ENCODE measurements at places on chromosomes 2 and 18. TPM values are rescaled to one million over a fixed set of nuclear protein-coding genes. Genes with fewer than 3 reads are reported as not detected.

Gene ASNSD1
- 24.3 TPM for total RNA-seq

Gene EIF2AK2
- 16.7 TPM for total RNA-seq

DNA sequence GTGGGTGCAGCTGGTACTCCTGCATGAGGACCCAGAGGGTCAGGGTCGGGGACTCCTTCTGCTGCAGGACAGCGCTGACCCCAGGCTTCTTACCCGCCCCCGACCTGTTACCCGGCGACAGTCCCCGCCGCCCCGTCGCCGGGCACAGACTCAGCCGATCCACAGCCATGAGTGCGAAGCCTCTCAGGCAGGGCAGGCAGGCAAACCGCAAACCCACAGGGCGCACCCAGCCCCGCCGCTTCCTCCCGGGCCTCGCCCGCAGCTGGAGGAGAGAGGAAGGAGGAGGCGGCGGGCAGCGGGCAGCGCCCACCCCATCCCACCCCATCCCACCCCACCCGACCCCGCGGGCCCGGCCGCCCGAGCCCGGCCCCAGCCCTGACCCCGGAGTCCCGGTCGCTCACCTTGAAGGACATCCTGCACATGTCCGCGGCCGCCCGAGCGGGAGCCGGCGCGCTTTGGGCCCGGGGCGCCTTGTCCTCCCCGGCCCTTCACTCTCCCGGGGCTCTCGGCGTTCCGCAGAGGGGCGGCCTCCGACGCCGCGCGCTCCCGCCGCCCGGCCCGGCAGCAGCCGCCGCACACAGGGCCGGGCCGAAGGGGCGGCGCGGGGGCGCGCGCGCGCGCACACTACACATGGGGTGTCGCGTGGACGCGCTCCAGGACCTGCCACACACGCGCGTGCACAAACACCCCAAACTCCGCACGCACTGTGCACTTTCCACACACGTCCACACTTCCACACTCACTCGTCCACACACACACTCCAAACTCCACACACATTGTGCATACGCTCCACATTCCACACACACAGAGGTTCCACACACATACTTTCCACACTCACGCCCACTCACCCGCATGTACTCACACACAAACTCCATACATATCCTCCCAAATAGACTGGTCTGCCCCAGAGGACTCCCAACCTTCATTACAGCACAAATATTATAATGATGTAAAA, at the start of gene ANKRD29:
Gene ANKRD29 (minus strand): TSS at position 603 of the 955 bp plus-strand sequence. CDS start 181 bp downstream, at position 422.
- DNase-seq: no peak

DNA sequence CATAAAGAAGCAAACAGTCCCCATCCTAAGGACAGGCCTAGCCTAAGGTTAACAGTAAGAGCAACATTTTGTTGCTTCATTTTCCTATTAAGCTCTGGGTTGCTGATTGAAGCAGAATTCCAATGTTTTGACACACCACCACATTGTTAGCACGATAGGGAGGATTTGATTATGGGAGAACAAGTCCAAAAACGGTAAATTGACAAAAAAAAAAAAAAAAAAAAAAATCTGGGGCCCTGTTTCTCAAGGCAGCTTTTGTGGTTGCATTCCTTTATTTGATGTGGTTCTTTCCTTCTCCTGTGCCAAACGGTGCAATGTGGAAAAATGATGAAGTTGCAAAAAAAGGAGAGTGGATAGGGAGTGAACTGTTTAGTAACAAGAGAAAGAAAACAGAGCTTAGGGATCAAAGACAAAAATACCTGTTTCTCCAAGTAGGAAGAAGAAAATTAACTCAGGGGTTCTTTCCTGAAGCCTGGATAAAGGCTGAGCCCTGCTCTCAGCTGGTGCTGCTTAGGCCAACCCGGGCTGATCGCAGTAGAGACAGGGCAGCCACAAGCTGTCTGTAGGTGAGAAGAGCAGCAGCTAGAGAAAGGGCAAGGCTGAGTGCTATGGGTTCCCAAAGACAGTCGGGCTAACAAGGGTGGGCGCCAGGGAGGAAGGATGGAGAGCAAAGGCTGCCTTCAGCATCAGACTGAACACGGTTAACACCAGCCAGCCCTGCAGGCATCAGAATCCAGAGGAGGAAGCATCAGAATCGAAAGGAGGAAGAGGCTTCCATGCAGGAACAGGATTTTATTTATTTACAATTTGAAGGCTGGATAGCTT, 167.8 kb upstream of the FOSL2 start:
- DNase-seq: no peak

All from epithelial cell of proximal tubule (primary cell).